ENCODE measurements at places on chromosomes 7 and 10.
A peak's percentile ranks its signal among the peaks of the same experiment; 100 is the strongest.

DNA sequence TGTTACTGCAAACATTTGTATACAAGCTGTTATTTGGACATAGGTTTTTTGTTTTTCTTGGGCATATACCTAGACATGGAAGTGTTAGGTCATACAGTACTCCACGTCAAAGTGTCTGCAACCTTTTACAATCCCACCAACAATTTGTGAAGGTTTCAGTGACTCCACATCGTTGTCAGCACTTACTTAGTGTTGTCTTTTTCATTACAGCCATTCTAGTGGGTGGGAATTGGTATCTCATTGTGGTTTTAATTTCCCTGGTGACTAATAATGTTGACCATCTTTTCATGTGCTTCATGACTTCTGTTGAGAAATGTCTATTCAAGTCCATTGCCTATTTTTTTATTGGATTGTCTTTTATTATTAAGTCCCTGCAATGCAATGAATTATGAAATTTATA is 95.0 kb downstream of the UBE3C start:
- DNase-seq: no peak

GRCh38 chr10:58776568-58777318 is 264.1 kb downstream of the BICC1 start:
- no peak for DNase-seq

DNA sequence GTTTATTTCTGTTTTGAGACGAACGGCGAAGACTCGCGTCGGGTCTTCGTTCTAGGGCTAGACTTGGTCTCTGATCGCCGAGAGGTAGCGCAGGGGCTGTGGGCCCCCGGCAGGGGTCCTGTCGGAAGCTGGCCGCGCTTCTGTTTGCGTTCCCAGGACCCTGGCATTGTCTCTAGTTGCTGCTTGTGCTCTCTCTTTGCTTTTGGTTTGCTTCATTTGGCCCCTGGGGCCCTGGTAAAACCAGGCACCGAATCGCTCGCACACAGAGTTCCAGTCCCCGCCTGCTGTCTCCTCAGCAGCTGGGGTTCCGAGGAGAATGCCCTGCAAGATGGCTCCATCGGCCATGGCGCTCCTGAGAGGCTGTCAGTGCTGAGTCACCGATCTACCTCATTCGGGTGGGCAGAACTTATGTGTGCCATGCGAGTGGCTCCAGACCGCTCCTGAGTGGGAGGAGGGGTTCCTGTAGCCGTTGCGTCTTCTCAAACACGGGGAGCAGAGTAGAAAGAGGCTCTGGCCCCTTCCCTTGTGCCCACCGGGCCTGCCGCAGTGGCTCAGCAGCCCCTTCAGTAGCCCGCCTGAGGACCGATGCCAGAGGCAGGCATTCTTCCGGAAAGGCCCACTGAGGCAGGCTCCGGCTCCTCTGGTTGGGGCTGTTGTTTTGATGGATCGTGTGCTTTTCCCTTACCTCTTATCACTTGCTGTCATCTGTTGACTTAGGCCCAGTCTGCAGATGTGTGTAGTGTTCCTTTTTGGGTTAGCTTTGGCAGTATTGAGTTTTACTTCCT is 826 bp downstream of the CHPF2 start:
- peak; percentile 34 for DNase-seq

DNA sequence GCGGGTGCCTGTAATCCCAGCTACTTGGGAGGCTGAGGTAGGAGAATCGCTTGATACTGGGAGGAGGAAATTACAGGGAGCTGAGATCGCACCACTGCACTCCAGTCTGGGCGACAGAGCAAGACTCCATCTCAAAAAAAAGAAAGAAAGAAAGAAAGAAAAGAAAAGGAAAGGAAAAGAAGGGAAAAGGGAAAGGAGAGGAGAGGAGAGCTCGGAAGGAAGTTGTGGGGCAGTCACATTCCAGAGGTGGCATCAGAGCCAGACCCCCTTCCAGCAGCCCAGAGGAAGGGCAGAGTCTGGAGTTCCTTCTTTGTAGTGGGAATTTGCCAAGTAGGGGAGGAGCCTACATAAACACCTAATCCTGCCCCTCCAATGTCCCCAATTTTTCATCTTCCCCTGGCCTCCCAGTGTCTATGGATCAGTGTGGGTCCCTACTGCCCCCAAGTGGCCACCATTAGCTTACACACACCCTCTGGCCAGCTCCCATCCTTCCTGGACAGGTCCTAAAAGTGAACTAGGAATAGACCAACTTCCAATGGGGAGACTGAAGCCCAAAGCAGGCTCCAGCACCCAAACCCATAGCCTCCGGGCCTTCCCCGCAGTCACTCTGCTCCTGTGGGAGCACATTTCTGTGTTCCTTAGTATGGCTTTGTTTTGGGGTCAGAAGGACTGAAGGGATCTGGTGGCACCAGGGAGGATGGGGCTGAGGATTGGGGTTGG is 39.6 kb upstream of the HSPB1 start:
- no peak for DNase-seq

- no peak for DNase-seq
Observed at GRCh38 chr10:106582291-106582690, 582.2 kb downstream of the SORCS1 start.

GRCh38 chr10:17793823-17794644 is 15.1 kb upstream of the MRC1 start:
- DNase-seq: no peak

DNA sequence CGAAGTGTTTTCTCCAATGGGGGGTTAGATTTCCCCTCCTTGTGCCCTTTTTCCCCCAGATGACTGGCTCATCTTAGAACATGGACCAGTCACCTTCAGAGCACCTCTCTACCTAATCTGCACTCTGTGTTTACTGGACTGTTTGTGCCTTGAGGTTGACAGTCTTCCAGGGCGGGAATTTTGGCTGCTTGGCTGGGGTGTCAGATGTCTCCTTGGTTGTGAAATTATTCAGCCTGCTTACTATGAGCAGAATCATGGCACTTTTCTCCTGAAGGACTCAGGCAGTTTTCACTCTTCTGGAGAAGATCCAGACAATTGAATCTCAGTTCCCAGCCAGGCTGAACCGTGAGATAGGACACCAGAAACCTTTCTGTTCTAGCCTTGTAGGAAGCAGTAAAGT is 60.3 kb upstream of the NFKB2 start:
- DNase-seq: no peak

DNA sequence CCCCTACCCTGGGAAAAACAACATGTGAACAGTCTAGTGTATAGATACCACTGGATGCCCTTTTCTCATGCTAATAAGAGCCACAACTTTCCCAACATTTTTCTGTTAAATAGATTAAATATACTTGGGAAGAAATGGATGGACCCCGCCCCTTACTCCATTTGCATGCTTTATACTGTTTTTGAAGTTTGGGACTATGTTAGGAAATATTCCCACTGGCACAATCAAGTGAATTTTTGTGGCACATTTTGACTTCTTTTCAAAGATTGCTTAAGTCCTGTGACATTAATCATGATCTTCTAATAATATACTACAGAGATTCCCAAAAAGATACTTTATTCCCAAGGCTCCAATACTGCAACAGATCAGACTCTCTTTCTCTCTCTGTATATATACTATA is 216.6 kb downstream of the TWIST1 start:
- DNase-seq: no peak

DNA sequence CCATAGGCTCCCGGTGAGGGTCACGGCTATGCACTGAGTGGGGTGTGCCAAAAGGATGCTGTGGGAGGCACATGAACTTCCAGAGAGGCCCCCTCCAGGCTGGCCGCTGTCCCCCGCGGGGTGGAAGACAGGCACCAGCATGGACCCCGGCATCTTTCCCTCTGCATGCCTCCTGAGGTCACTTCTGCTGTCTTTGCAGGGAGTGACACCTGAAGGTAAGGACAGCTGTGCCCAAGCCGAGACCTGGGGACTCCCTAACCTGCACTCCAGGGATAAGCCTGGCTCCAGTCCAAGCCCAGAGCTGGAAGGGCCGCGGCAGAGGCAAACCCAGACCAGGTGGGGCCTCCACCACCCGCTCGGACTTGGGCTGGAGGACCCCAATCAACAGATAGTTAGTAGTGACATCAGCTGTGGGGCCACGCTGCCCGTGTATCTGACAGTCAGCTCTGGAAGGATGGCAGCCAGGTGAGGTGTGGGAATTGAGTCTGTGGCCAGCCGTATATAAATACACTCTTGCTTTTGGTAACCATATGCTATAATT is 340.7 kb upstream of the MKI67 start:
- DNase-seq: no peak

DNA sequence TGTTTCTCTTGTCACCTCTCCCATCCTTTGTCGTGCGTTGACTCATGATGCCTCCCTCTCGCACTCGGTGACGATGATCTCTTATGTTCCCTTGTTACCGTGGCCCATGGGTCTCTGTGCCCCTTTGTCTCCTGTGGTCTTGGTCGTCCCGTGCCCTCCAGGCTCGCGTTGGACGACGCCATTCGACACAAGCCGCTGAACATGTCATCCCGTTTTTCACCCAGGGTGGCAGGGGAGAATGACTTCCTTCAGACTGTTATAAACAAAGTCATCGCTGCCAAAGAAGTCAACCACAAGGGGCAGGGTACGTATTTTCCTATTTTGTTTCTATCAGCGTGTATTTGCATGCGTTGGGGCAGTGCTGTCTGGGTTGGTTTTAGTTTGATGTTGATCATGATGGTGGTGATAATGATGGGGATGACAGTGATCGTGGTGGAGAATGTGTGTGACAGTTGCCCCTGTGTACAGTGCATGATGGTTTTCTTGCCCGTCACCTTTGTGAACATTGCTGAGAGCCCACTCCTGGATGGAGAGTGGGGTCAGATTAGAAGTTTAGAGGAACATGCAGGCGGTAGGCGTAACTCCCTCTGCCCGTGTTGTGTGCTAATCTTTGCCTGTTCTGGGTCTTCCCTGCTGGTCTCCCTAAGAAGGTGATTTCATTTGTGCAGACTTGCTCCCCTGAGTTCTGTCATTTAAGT is 107.0 kb downstream of the DOCK1 start:
- DNase-seq: no peak

DNA sequence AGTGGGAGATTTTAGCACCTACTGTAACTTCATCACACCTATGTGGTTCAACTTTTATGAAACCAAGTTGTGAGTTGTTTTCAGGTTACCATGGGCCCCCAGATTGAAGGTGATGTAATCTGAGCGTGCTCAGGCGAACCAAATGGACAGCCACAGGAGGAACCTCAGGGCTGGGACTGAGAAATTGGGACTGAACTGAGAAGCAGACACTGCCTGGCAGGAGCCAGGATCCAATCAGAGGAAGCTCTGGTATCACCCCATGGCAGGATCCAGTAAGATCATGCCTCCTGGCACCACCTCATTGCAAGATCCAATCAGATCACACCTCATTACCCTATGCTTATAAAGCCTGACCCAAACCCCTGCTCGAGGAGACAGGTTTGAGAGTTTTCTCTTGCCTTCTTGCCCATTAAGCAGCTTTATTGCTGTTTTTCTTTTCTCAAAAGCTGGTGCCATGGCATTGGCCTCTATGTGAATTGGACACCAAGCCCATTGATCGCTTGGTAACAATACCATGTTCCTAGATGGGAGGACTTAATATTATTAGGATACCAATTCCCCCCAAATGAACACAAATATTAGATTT is 43.2 kb upstream of the GDF10 start:
- no peak for DNase-seq

DNA sequence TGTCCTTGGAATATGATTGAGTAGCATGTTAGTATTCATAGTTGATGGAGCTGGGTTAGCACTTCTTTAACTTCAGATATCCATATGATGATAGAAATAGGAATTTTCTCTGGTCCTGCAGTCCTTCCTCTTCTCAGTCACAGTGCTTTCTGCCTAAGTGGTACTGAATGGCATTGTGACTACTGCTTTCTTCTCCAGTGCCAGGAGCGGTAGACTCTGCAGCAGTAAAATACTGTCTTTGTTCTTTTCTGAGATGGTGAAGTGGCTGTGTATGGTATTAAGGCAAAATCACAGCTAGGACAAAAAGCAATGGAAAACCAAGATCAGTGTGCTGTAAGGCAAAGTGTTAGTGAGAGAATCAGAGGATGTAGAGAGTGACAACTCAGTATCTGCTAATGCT is 46.6 kb downstream of the C1GALT1 start:
- no peak for DNase-seq

DNA sequence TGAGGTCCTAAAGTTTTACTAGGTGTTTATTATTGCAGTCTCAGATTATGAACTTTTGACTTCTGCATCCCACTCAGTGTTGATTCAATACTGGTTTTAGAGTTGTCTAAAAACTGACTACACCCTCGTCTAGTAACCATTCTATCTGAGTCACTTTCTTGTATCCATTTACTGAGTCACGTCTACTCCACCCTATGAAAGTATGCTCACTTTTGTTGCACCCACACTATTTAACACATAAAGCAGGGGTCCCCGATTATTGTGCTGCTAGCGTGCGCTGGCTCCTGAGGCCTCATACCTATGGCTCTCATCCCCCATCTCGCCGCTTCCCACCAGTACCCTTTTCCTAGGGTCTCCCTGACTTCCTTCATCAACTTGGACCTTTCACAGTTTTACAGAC is 2.0 kb downstream of the SAMD9 start:
- DNase-seq: peak; percentile 2

- no peak for DNase-seq
Observed at GRCh38 chr7:72058579-72058978, 353.6 kb downstream of the CALN1 start.

GRCh38 chr10:26437637-26438461 is at the start of gene APBB1IP:
Gene APBB1IP (plus strand): TSS chr10:26438341. CDS start chr10:26492327, 53,986 bp downstream.
- DNase-seq: no peak

DNA sequence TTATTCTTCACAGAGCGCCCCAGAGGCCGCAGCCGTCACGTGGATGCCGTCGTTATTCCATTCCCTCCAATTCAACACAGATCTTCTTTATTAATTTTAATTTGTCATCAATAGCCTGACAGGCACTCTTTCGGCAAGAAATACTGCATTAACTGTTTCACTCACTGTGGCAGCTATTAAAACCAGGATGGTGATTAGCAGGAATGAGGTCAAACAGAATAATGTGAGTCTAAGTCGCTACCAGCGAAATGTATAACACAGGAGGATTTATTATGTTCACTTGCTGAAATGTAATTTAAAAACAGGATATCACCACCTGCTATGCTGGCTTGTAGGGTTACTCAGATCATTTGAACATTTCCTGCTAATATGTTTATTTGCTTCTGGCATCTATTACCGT is 74.2 kb upstream of the MGMT start:
- DNase-seq: no peak

DNA sequence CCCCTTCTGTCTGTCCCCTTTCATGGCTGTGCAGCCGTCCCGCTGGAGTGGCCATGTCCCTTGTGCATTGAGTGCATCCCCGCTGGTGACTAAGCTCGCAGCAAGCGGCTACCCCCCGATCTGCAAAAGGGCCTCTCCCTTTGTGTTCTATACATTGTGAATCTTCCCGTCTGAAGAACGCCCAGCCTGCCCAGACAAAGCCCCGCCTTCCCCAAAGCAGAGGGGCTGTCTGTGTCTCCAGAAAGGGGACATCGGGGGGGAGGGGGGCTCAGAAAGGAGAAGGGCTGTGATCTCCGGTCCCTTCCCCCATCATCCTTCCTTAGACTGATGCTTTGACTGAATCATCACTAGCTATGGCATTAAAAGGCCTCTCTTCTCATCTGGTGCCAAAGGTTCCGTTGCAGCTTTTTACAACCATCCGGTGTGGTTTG is 11.9 kb downstream of the NPTX2 start:
- no peak for DNase-seq

- DNase-seq: no peak
Observed at GRCh38 chr7:48438206-48438605, 266.9 kb downstream of the ABCA13 start.

- no peak for DNase-seq
Observed at GRCh38 chr10:98106531-98106930, 27.9 kb upstream of the R3HCC1L start.

All from stimulated activated CD4-positive, alpha-beta T cell treated with anti-CD3 and anti-CD28 coated beads, TNF-alpha, amount 100 ng/mL, for 1 hour (primary cell).